Endothelial cell of umbilical vein (primary cell): ENCODE measurements at places on chromosomes 5 and 9.
A peak's percentile ranks its signal among the peaks of the same experiment; 100 is the strongest.

GRCh38 chr9:131216806-131217205, 59.5 kb downstream of the FAM78A start:
- peak; percentile 94 for DNase-seq

GRCh38 chr5:140672455-140673186, 755 bp downstream of the DND1 start:
- DNase-seq, result peak; percentile 31

GRCh38 chr9:121679901-121680635, 28.6 kb downstream of the DAB2IP start:
- no peak for DNase-seq

GRCh38 chr9:2158111-2158610, 143.0 kb downstream of the SMARCA2 start:
- DNase-seq, result peak; percentile 88
